COR-L47 (cell line): ENCODE measurements at places on chromosomes 6 and 20.

GRCh38 chr20:56433880-56434255 is 21.8 kb downstream of the CASS4 start:
- no peak for DNase-seq

GRCh38 chr6:25215881-25216280 is 63.3 kb upstream of the CARMIL1 start:
- no peak for DNase-seq

- DNase-seq: no peak
Measured at GRCh38 chr6:35259948-35260590, 534 bp downstream of the ZNF76 start.

- no peak for DNase-seq
Measured at GRCh38 chr6:26398555-26398954, 3.5 kb upstream of the BTN3A1 start.

DNA sequence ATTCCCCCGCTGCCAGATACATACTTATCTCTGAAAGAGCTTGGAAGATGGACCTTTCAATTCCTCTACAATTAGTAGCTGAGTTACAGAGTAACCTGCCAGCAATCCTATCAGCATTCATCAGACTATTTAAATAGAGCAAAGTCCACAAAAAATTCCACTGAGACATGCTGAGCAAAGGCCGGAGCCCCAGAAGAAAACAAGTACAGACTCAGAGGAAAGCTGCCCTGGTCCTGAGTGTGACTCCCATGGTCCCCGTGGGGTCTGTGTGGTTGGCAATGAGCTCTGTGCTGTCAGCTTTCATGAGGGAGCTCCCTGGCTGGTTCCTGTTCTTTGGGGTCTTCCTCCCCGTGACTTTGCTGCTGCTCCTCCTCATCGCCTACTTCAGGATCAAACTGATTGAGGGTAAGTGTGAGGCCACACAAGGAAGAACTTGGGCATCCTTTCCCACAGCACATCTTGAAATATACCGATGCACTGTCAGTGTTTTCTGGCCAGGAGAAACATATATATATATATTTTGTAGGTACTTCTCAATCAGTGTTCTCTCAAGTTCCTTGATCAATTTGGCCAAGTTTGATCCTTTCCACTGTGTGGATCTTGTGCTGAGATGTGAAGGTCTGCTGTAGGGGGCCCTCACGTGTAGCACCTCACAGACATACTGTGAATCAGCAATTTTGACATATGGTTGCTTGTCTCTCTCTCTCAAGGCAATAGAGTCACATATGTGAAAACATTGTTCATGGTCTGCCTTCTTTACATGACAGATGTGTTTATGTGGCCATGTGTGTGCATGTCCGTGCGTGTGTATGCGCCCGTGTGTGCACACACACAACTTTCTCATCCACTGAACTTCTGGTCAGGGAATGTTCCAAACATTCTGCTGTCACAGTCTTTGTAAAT is at the start of gene SMLR1:
TSS of gene SMLR1 (plus strand) at position 160 of the 903 bp plus-strand sequence. CDS start at position 168, 8 bp downstream.
- no peak for DNase-seq

GRCh38 chr6:30836957-30837356 is 47.4 kb upstream of the DDR1 start:
- DNase-seq: no peak

DNA sequence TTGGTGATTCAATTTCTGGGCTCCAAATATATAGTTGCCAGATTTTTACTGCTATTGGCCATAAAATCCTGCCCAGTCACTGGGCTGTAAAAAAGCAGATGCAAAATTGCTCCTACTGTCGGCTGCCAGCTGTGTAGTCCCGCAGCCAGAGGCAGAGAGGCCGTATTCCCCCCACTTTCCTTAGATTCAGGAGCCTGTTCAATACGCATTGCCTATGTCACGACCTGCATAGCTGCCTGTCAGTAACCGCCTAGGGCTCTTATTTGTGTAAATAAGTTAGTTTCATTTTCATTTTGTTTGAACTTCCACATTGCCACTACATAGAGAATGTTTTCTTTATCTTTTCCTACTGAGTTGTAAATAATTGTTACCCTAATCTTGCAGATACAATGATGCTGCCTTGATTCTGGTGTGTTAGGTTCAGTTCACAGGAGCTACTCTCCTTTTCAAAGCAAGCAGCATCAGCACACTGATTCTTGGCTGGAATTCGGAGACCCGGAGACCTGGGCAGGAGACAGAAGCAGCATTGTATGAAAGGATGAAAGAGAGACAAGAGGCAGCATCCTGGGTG is 46.0 kb upstream of the UST start:
- peak; percentile 7 for DNase-seq

DNA sequence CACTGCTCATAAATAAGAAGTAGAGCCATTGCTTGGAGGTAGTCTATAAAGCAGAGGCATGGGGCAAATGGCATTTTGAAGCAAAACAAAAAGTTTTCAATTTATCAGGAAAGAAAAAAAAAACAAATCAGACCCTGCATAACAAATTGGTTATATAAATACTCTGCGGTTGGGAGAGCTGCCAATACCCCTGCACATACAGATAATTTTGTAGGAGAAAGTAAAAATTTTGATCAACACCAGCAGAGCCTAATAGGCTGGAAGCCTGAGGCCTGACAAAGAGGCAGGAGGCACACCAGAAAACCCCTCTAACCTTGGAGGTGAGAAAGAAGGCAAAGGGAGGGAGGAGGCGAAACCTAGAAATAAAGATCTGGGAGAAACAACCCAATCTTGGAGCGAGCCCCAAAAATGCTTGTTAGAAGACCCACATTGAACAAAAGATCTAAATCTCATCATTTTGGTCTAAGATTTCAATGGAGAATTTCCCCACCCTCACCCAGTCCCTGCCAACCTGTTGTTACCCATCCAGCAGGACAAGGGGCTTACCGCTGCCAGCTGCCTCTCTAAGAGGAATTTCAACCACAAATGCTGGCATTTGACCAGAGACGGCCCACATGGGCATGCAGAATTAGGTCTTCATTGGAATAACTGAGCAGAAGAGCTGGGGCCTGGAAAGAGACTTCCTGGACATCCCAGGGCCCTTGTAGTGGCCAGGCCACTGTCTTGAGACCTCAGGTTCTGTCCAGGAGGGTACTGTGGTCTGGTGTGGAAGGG is 28.4 kb downstream of the FOXA2 start:
- no peak for DNase-seq

- no peak for DNase-seq
Measured at GRCh38 chr20:56411759-56412472, at the start of gene CASS4. CASS4 (plus strand) TSS chr20:56412260; CDS start chr20:56412459, 199 bp downstream.

GRCh38 chr6:4732691-4733315 is 43.4 kb upstream of the CDYL start:
- no peak for DNase-seq

GRCh38 chr20:62707921-62708521 is 615 bp upstream of the NTSR1 start:
- peak; percentile 68 for DNase-seq
